ENCODE measurements at places on chromosomes 6 and 20.

DNA sequence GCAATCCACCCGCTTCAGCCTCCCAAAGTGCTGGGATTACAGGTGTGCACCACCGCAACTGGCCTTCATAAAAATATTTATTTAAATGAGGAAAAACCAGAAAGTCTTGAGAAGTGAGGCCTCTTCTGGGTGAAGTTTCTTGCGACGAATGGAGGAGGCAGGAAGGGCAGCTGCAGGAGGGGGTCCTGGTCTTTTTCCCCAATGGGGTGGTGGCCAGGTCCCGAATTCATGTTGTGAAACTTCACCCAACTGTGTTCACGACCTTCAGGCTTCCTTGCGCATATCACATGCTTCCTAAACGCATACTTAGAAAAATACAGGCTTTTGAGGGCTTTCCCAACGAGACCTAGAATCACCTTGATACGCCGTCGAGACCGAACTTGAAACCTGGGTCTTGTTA, 145.1 kb downstream of the CDH4 start:
- no peak for DNase-seq

DNA sequence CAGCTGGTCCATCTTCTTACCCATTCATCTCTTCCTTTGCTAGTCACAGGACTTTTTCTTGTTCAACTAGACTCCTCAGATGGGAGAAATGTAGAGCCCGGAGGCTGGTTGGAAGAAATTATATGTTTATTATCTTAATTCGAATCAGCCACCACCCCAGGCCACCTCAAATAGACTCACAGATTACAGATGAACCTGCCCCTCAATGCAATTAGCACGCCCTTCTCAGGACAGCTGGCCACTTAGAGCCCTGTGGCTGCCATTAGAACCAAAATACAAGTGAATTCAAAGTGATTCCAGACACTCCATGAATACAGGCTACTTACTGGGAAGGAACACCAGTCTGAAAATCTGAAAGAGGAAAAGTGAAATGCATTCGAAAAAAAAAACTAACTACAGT, 176.4 kb downstream of the MAFB start:
- no peak for DNase-seq

GRCh38 chr20:50635676-50636600, 55.4 kb downstream of the RIPOR3 start:
- peak; percentile 42 for DNase-seq

GRCh38 chr20:6966721-6967120, 199.2 kb downstream of the BMP2 start:
- DNase-seq, result no peak

- DNase-seq, result no peak
Observed at GRCh38 chr6:132959639-132960326, 145.4 kb downstream of the RPS12 start.

DNA sequence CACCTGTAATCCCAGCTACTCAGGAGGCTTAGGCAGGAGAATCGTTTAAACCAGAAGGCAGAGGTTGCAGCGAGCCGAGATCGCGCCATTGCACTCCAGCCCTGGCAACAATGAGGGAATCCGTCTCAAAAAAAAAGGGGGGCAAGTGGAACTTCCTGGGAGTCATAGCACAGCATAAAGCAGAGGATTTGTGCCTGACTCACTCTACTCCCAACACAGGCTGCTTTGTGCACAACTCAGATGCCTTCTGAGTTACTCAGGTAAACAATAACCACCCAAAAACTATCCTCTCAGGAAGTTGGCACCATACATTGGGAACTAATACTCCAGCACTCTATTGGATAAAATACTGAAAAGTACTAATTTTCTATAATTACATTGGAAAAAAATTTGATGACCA, 2.5 kb upstream of the TMEM244 start:
- no peak for DNase-seq

DNA sequence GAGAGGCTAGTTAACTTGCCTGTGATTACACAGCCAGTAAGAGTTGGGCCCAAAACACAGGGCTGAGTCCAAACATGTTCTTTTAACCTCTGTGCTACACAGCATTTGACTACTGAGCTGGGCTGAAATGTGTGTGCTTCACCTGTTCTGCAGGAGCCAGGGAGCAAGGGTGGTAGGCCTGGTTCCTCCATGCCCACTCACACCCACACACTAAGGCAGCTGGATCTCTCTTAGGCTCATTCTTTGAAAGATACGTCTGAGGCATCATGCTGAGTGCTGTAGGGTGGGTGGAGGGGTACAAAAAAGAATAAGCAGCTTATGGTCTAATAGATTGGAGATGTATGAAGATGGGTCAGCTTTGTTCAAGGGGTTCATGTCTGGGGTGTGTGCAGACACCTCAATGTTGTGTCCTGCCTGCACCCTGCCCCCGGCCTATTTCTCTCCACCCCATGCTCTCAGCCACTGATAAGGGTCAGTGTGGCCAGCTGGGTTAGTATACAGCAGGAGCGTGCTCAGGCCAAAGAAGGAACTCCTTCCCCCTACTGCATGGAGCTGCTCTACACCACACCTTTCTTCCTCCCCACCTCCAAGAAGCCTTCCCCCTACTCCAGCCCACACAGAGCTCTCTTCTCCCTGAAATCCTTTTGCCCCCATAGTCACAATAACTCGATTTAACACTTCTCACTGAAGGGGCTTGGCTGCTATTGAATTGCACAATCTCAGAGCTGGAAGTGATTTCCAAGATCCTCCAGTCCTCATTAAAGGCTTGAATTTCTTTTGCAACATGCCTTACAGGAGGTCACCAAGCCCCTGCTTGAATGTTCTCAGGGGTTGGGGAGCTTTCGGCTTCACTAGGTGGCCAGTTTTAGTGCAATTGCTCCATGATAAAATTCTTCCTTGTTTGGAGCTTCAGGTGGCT, 3.4 kb downstream of the PPP2R5D start:
- DNase-seq, result no peak

GRCh38 chr6:18961566-18961965, 574.4 kb downstream of the RNF144B start:
- no peak for DNase-seq

DNA sequence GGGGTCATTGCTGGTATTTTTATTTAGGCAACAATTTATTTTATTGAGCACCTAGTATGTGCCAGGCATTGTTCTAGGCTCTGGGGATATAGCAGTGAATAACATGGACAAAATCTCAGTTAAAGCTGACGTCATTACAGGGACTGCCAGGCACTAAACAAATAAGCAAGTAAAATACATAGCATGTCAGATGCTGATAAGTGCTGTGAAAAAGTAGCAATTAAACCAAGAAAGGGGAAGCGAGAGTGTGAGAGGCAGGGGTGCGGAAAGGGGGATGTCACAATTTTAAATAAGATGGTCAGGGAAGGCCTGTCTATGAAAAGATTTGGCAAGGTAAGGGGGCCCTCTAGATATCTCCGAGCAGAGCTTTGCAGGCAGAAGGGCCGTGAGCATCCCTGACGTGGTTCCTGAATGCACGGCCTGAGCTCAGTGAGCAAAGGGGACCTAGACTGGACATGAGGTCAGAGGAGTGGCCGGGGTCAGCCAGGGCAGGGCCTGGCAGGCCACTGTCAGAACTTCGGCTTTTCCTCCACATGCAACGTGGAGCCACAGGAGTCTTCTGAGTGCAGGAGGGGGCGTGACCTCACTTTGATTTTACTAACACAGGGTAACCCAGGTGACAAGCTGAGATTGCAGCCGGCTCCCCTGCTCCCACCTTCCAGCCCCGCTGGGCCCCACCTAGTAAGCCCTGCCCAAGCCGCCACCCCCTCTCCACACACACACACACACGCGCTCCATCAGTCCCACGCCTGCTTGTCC, 24.2 kb upstream of the SIRPA start:
- DNase-seq, result no peak

DNA sequence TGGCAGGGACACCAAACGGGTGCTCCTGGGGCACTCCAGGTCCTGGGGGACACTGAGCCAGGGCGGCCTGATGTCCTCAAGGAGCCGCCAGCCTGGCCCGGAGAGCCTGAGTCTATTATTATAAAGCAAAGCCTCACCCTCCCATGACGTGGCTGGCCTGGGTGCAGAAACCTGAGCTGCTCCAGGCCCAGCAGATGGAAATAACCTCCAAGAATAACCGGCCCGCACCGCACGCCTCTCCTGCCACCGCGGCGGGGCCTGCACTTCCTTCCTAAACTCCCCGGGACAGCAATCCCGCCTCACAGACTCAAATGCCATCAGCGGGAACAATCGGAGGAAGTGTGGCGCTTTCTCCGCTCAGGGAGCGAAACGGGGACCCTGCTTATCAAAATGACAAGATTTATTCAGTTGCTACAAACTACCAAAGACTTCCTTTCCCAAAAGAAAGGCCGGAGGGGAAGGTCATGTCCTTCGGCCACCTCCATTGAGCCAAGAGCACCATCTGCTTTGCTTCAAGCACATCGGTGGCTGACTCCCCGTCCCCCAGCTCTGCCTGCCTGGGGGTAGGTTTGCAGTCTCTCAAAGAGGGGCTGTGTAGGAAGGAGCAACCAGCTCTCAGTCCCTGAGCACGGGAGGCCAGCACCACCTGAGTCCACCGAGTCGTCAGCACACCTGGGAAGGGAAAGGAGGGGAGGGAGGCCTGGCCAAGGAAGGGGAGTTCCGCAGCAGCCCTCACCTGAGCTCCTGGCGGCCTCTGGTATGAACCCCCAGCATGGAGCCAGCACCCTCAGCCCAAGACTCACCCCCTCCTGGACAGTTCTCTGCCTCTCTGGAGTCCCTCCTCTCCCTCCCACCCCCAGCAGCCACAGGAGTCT, 78.6 kb upstream of the QKI start:
- no peak for DNase-seq

DNA sequence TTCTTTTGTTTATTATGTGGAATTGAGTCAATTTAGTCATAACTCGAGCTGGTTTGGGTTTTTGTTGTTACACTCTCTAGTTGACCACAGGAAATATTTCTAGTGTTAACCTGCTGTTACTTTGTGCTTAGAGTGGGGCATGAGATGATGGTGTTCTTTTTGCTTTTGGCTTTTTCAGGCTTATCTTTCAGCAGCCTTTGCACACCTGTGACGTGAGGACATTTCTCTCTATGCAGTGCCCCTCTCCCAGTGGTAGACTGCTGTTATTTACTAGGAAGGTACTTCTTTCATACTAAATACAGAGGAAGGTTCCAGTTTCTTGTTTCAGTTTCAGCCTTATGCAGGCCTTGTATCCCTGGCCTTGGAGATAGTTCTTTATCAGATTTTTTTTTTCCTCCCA, 766.8 kb upstream of the MAN1A1 start:
- DNase-seq, result no peak

- DNase-seq, result no peak
Observed at GRCh38 chr6:3966426-3966825, 112.5 kb downstream of the FAM217A start.

GRCh38 chr20:48335308-48336050, 492.3 kb downstream of the PREX1 start:
- DNase-seq, result no peak

DNA sequence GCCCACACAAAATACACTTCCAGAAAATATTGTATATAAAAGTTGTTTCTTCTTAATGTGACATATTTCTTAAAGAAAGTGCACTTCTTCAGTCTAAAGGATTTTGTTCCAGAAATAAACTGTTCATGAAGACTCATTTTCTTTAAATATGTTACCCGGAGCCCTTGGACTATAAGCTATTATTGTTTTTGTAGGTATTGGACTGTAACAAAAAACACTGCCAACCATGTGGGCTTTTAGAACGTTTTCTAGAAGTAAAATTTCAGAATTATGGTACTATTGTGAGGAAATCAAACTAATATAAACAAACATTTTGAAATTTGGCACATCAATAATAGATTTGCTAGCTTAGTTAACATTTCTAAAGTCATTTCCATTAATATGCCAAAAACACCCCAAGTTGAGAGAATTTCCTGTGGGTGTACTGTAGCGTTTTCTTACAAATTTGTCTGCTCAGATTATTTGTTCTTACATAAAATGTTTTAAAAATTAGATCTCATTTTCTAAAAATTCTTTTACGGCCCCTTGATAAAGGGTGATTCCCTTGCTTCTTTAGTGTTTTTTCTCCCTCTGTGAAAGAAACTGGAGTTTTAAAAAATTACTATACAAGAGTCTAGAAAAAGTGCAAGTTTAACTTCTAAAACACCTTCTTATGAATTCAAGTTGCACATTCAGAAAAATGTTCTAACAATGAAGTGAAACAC, 3.4 kb downstream of the NKX2-4 start:
- no peak for DNase-seq

GRCh38 chr6:161239001-161239400, 34.9 kb downstream of the AGPAT4 start:
- DNase-seq, result no peak

- DNase-seq, result no peak
Observed at GRCh38 chr6:81084776-81085430, 667.6 kb downstream of the TENT5A start.

DNA sequence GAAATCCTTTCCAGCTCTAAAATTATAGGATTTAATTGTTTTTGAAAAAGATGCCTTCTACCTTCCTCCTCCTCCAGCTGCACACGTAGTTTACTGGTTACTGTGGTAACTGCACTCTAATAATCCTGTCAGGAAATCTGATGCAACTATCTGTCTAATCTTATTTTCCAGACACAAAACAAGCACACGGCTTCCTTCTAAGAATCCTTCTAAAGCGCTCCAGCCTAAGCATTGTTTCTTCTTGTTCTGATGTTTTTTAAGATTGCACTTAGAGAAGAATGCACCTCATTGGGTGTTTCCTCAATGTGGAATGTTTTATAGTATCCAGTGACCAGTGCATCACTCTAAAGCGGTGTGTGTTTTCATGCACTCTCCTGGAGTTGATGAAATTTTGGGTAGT, 63.6 kb downstream of the CARMIL1 start:
- no peak for DNase-seq

DNA sequence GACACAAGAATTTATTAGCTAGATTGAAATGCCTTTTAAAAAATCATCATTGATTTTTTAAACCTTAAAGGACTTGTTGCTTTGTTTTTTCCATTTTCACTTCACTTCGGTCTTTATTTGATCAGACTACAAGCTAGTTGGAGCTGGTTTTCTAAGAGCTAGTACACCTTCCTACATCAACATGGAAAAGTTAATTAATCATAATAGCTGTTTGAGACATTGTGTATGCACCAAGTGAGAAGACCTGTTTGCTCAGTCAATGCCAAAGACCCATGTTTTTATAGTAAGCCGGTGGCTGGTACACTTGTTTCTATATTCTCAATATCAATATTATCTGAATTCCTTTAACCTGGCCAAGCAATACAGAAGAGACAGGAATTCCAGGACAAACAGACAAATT, 310.2 kb upstream of the SGK1 start:
- DNase-seq, result no peak

GRCh38 chr20:44033873-44034272, 119.2 kb downstream of the TOX2 start:
- no peak for DNase-seq

DNA sequence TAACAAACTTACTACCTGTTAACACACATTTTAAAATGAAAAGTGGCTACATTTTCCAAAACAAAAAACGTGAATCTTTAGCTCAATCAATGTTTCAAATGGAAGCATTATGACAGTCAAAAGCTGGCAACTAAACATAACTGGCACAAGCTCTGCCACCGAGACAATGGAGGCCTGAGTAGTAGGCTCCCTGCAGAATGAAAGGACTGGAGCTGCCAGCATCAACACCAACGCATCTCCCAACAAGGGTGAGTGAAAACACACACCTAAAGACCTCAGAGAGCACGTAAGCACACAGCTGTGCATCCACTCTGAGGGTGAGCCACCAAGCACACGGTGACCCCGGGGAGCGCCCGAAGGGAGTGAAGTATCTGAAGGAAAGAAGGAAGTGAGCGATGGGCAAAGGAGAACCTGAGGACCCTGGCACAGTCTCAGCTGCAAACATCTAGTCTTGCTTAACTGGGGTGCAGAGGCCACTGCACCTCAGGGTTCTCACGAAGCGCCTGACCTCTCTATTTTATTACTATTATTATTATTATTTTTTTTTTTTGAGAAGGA, 1.6 kb upstream of the ADRM1 start:
- DNase-seq, result no peak
